A549 treated with RU486 at 1 μM for 4 hours (cell line): ENCODE measurements at places on chromosomes 12 and 14. TPM values are rescaled to one million over a fixed set of nuclear protein-coding genes. Genes with fewer than 3 reads are reported as not detected.

STRAP gene
- total RNA-seq, result 146 to 210 TPM (median 197 TPM) in 5 replicates

RCOR1 gene
- 17.7 to 27.7 TPM (median 26.2 TPM) in 5 replicates for total RNA-seq

POTEG gene
- total RNA-seq, result not detected in 5 replicates

SLC17A8 gene
- total RNA-seq, result 0.02 TPM in 1 of 5 replicates, not detected in the others

ACSS3 gene
- not detected in 5 replicates for total RNA-seq

FAM186B gene
- 0.08 to 0.27 TPM (median 0.16 TPM) in 5 replicates for total RNA-seq

IL26 gene
- total RNA-seq, result not detected in 5 replicates

FAM216A gene
- total RNA-seq, result 16.1 to 22.4 TPM (median 19.2 TPM) in 5 replicates

NPC2 gene
- total RNA-seq, result 233 to 309 TPM (median 244 TPM) in 5 replicates

TEAD4 gene
- total RNA-seq, result 38.4 to 47.9 TPM (median 46.8 TPM) in 5 replicates

SDR9C7 gene
- total RNA-seq, result not detected in 5 replicates

CEBPE gene
- total RNA-seq, result not detected in 5 replicates

DMAC2L gene
- total RNA-seq, result 8.6 to 13.4 TPM (median 12.5 TPM) in 5 replicates

RNASE7 gene
- not detected in 5 replicates for total RNA-seq

BHLHE41 gene
- 0.66 to 2.2 TPM (median 0.87 TPM) in 5 replicates for total RNA-seq

SMCO2 gene
- total RNA-seq, result 0.21 TPM in 1 of 5 replicates, not detected in the others

COCH gene
- 21.2 to 27.3 TPM (median 26.0 TPM) in 5 replicates for total RNA-seq

SPX gene
- total RNA-seq, result 1.9 to 2.3 TPM (median 2.1 TPM) in 5 replicates

SPRYD3 gene
- 32.4 to 37.0 TPM (median 36.1 TPM) in 5 replicates for total RNA-seq

SIRT4 gene
- total RNA-seq, result 0.49 to 0.99 TPM (median 0.80 TPM) in 5 replicates

KRT74 gene
- total RNA-seq, result not detected in 5 replicates

IKBIP gene
- 31.8 to 74.8 TPM (median 67.8 TPM) in 5 replicates for total RNA-seq

TAS2R30 gene
- total RNA-seq, result not detected in 5 replicates

SYT1 gene
- total RNA-seq, result 3.3 to 7.2 TPM (median 7.0 TPM) in 5 replicates

CCDC177 gene
- total RNA-seq, result not detected in 5 replicates

OAS3 gene
- 23.1 to 33.3 TPM (median 29.4 TPM) in 5 replicates for total RNA-seq

DPF3 gene
- 0.13 to 0.61 TPM (median 0.23 TPM) in 5 replicates for total RNA-seq

C12orf56 gene
- total RNA-seq, result 0.06 TPM in 1 of 5 replicates, not detected in the others

RNU4-1 gene
- total RNA-seq, result not detected in 5 replicates

SERPINA5 gene
- 0.10 to 0.33 TPM (median 0.22 TPM) in 5 replicates for total RNA-seq

TMED10 gene
- 253 to 294 TPM (median 266 TPM) in 5 replicates for total RNA-seq

DEGS2 gene
- total RNA-seq, result 0.95 to 1.7 TPM (median 1.3 TPM) in 5 replicates

CLEC4D gene
- total RNA-seq, result not detected in 5 replicates

SLC6A13 gene
- total RNA-seq, result 0.11 to 0.62 TPM (median 0.37 TPM) in 5 replicates

DHRS2 gene
- total RNA-seq, result 5.7 to 10.2 TPM (median 7.7 TPM) in 5 replicates

ACSM4 gene
- not detected in 5 replicates for total RNA-seq

ITGA7 gene
- total RNA-seq, result 0.92 to 1.7 TPM (median 1.6 TPM) in 5 replicates

SLC15A4 gene
- 17.2 to 25.7 TPM (median 22.7 TPM) in 5 replicates for total RNA-seq

EML1 gene
- total RNA-seq, result 34.2 to 43.3 TPM (median 40.6 TPM) in 5 replicates

C14orf93 gene
- 3.5 to 4.2 TPM (median 3.8 TPM) in 5 replicates for total RNA-seq

WNT1 gene
- total RNA-seq, result 0.18 TPM in 1 of 5 replicates, not detected in the others

P2RX2 gene
- total RNA-seq, result not detected in 5 replicates

SRRM4 gene
- not detected in 5 replicates for total RNA-seq

MYO1H gene
- not detected in 5 replicates for total RNA-seq

DNAH10 gene
- 0.17 to 0.35 TPM (median 0.21 TPM) in 5 replicates for total RNA-seq
